ENCODE measurements at places on chromosomes 2 and 18.

DNA sequence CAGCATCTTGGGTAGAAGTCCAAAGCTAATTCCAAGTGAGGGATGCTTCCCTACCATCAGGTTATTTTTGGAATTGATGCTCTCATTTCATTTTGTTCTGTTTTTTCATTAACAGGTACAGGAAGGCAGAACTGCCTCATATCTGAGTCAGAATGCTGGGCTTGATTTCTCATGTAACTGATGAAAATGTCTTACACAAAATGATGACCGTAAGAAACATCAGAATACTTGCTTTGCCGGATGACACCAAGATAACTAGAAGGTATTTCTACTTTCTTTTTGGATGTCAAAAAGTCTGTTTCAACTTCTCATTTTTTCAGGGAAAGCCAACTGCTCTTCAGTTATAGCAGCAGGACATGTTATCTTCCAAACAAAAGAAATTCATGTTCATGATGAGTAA, 62.6 kb downstream of the ETAA1 start:
- DNase-seq: no peak

GRCh38 chr18:61394983-61395382, 61.8 kb downstream of the CDH20 start:
- no peak for DNase-seq

DNA sequence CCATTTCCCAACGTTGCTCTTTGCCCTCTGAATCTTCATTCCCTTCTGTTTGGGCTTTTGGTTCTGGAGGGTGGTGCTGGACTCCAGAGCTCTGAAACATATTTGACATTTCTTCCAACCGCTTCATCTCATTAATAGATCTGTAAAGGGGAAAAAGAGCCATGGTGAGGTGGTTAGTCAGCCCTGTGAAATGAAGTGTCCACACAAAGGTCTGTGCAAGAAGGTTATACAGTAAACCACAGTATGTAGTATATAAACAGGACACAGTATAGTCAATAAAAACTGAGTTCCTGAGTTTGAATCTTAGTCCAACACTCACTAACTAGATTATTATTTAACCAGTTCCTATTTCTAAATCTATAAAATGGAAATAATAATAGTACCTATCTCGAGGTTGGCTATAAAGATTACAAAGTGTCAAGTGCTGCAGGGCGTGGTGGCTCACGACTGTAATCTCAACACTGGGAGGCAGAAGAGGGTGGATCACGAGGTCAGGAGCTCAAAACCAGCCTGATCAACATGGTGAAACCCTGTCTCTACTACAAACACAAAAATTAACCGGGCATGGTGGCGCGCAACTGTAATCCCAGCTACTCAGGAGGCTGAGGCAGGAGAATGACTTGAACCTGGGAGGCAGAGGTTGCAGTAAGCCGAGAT, 13.1 kb downstream of the STARD7 start:
- DNase-seq: no peak

GRCh38 chr2:26245231-26245732, 543 bp downstream of the HADHB start:
- peak; percentile 60 for DNase-seq

GRCh38 chr2:28970464-28971160, 10.5 kb upstream of the TOGARAM2 start:
- DNase-seq: no peak

GRCh38 chr2:191688934-191689695, 11.2 kb downstream of the NABP1 start:
- DNase-seq: no peak

DNA sequence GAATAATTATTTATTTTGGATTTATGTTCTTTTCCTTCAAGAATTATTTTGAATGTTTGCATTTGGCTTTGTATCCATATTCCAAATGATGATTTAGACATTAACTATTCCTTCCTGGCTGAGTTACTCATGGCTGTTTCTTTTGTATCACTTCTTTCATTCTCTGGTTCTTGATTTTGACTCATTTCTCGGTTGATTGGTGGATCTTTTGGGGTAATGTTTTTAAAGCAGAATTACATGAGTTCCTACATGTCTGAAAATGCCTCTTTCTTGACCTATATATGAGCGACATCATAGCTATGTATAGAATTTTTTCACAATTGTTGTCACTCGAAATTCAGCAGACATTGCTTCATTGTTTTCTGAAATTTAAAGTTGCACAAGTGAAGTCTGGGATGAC, 39.5 kb downstream of the CYP26B1 start:
- no peak for DNase-seq

DNA sequence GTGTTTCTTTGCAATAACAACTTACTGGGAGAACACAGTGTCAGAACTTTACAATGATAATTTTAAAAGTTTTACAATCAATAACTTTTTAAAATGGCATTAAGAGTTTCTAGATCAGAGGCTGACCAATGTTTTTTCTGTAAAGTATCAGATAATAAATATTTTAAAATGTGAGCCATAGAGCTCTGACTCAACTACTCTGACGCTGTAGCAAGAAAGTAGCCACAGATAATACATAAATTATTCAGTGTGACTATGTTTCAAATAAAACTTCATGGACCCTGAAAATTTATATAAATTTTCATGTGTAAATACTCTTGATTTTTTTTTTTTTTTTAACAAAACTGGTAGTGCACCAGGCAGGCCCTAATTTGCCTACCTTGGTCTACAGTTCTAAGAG, 77.4 kb downstream of the CUL3 start:
- no peak for DNase-seq

- no peak for DNase-seq
These were observed 1015.0 kb downstream of the BCL11A start for GRCh38 chr2:59538398-59538911.

DNA sequence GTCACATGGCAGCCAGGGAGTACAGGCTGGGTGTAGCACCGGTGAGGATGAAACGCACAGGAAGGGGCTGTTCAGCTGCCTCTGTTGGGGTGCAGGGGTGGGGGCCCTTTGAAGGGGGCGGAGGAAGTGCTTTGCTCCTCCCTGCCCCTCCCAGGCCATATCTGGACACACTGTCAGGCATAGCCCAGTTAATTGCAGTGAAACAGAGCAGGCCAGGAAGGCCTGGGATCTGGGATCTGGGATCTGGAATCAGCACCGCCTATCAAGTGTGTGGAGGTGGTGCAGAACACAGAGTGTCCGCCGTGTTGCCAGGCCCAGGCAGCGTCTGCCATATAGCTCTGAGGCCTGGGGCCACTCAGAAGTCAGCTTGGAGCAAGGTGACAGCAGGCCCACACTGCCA, 119.3 kb upstream of the MSH2 start:
- no peak for DNase-seq

DNA sequence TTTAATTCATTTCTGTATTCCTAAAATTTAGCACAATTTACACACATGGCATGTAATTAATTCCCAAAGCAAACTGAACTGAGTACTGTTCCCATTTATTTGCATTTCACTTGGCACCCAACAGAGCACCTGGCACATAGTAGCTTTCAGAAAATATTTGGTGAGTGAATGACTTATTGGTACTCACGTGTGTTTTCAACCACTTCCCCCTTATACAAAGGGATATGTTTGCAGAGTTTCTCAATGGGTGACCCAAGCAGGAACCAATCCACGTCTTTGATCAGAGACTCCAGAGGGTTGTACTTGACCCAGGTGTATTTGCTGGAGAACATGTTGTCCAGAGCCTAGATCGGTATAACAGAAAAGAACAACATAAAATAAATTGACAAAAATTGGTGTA, 6.6 kb downstream of the GKN2 start:
- no peak for DNase-seq

- DNase-seq: no peak
These were observed 12.5 kb upstream of the DOK6 start for GRCh38 chr18:69388222-69388621.

DNA sequence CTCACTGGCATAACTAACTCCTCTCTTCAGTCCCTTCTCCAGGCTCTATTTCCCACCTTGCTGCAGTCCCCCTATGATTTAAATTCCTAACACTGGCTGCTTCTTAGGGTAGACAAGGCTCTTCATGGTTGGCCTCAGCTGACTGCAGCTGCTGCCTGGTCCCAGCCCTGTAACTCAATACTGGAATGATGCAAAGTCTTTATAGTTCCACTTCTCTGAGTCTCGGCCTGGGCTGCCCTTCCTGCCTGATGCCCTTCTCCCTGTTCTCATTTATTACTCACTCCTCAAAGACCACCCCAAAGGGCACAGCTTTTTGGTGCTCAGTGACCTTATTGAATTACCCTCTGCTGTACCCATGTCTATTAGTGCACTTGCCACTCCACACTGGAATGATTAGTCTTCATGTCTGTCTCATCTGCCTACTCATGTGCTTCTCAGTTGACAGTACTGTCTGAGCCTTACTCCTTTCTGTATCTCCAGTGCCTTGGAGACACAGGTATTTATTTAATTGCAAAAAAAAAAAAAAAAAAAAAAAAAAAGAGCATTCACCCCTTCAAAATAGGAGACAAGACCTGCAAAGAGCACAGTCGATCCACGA, 199.4 kb upstream of the REV1 start:
- no peak for DNase-seq

- no peak for DNase-seq
These were observed 96.3 kb upstream of the ASB18 start for GRCh38 chr2:236360496-236360895.

DNA sequence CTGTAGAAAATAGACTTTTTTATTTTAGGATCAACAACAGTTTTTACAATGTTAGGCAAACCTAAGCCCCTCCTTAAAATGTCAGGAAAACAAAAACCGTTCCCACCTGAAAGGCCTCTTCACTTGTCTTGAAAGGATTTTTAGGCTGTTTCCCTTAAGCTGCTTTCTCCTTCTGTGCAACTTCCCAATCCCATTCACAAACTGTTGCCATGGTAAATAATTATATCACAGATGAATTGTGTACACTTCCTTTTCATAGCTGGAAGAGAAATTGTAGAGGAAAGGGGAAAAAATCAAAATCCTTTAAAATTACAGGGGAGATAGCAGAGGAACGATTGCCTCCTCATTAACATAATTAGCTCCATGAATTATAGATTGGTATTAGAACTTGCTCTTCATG, 1488.0 kb upstream of the CELF4 start:
- no peak for DNase-seq

DNA sequence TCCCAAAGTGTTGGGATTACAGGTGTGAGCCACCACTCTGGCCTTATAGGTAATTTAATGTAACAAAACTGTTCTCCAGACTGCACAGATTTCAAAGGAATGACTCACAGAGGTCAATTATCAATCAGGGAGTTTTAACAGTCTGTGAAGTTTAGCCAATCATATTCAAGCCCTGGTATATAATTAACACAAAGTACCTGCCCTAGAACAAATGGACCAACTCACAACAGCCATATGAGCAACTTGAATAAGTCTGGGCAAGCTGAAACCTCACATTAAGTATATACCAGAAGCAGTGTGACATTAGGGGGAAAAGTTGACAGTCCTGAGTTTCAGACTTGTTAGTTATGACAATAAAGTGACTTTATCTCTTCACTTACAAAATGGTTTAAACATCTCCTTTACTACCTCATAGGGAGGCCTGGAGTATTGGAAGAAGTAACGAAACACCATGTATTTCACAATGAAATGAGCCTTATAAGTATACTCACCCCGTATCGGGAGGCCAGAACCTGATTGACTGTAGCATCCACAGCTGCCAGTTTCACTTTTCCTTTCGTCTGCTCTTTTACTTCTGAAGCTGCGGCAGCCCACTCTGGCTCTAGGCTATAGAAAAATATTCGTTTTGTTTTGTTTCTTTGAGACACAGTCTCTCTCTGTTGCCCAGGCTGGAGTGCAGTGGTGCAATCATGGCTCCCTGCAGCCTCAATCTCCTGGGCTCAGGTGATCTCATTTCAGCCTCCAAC, 22.2 kb downstream of the PDIA6 start:
- DNase-seq: no peak

DNA sequence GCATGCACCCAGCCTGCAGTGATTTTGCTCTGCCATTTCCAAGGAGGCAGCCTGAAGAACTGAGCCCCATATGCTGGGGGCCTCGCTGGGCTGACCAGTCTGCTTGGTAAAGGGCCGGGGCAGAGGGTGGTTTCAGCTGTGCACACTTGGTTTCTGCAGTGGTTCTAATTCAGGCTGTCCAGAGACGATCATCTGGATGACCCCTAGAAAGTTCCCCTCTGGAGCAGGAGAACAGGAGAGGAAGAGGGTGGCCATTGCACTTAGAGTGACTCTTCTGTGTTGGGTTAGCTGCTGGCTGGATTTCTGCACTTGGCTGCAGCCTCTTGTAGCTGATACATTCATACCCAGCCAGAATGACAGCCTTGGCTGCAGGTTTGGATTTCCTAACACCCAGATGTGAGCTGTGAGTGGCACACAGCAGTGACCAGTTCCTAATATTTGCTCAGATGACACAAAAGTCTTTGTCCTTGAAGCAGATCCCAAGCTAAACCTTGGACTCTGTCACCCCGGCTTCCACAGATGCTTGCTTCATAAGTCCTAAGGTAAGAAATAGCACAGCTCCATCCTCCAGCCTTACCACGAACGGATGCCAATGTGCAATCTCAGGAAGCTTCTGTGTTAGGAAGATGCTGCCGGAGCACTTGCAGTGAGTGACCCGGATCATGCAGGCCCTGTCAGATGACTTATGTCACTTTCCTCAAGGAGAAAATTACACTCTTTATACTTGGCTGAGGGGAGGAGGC, 105.6 kb downstream of the HNRNPLL start:
- DNase-seq: no peak

DNA sequence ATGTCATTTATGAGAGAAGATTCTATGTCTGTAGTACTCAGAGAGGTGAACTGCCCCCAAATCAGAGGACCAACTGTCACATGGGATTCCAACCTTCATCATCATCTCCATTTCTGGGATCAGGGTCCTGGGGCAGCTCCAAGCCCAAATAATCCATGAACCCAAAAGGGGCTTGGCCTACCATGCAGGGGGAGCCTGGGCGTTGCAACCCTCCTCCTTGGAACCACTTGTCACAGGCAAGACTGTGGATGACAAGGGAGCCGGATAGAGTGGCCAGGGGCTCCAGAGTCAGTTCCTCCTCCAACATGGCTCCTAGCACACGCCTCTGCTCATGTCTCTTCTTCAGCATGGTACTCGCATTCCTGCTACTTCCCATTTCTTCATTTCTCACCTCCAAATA, 7.9 kb downstream of the CTLA4 start:
- DNase-seq: no peak

GRCh38 chr2:113283704-113284284, 5.1 kb upstream of the PAX8 start:
- no peak for DNase-seq

DNA sequence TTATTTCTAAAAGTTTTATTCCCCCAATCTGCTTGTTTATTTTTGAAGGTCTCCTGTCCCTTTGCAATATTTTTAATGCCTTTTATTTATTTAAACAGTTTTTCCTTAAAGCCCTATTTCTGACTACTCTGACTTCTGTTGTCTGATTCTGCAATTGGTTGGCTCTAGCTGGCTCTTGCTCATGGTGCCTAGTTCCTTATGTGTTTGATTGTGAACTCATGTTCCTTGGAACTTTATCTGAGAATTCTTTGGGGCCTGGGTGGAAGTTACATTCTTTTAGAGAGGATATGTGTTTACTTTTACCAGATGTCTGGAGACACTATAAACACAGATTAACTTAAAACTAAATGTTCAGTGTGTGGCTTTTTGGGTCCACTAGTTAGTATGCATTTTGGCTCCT, 175.9 kb downstream of the DYSF start:
- no peak for DNase-seq
